ENCODE measurements at places on chromosomes 12 and 14.
A peak's percentile ranks its signal among the peaks of the same experiment; 100 is the strongest.

DNA sequence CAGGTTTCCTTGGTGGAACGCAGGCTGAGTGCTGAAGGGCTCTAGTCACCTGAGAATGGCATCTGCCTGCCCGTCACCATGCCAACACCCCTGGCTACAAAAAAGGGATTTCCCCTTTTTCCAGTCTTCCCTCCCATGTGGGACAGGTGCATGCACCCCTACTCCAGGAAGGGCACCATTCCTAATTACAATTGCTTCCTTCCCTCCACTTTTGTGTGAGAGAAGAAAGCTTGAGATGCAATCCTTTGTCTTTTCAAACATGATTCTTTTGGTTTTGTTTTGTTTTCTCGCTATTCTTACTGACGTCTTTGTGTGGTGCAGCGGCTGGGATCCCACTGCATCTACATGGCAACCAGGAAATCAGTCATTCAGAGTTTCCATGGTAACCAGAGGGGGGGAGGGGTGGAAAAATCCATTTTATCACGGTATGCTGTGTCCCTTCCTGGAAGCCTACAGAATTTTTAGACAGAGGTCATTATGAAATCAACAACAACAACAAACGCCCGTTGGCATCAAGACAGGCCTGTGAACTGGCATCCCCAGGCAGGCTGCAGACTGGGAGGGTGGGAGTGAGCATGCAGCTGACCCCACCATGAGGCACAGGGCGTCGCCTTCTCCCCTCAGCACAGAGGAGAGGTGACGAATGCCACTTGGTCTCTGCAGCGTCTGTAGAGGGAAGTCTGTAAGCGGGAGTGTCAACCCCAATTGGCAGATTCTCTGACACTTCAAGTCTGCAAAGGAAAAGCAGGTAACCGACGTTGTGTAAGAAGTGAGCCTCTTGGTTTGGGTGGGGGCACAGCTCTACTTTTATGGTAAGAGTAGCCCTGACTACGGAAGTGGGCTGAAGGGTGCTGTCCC, 13.6 kb upstream of the GNG2 start:
- DNase-seq = peak; percentile 96

- DNase-seq = no peak
Measured at GRCh38 chr14:65999865-66000264, 486.3 kb upstream of the CCDC196 start.

DNA sequence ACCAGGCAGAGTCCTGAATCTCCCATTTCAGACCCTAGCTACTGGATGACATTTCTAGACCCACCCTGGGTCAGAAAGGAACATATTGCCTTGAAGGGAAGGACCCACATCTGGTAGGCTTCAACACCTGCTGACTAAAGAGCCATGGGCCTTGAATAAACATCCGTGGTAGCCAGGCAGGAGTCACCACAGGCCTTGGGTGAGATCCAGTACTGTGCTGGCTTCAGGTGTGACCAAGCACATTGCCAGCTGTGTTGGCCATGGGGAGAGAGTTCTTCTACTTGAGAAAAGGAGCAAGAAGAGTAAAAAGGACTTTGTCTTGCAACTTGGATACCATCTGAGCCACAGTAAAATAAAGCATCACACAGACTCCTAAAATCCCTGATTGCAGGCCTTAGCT, 332.6 kb downstream of the SLC16A7 start:
- no peak for DNase-seq

DNA sequence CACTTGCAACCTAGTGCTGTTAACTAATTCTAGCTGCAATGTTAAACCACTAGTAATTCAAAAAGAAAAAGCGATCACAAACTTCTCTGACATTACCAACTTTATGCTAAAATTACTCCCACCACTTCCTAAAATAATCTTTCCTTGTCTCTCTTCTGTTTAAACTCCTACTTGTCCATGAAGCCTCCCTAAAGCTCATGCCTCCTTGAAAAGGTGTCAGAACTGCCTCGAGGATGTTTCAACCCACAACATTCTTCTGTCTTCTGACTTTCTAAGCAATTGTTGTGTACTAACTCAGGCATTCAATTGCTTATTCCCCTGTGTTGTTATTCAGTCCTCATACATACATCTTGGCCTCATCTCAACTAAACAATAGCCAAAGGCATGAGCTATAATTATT, 5.9 kb downstream of the GNPTAB start:
- DNase-seq = no peak

- DNase-seq = no peak
Measured at GRCh38 chr12:100128512-100128908, 14.2 kb downstream of the BLTP3B start.

DNA sequence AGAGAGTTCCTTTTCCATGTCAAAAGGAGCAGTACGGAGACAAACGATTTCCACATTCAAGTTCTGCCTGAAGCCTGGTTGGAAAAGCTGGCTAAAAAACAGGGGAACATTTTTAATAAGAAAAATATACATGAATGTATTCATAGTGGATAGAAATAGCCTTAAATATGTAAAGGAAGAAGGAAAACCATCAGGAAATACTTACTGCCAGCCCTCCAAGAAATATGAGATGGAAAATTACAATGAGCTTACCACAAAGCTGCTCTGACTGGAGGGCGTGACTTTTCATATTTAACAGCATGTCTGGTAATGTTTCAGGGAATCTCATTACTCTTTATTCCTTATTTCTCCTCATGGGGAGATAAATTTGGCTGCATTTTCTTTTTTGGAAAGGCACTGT, 75.9 kb upstream of the ZDHHC17 start:
- no peak for DNase-seq

DNA sequence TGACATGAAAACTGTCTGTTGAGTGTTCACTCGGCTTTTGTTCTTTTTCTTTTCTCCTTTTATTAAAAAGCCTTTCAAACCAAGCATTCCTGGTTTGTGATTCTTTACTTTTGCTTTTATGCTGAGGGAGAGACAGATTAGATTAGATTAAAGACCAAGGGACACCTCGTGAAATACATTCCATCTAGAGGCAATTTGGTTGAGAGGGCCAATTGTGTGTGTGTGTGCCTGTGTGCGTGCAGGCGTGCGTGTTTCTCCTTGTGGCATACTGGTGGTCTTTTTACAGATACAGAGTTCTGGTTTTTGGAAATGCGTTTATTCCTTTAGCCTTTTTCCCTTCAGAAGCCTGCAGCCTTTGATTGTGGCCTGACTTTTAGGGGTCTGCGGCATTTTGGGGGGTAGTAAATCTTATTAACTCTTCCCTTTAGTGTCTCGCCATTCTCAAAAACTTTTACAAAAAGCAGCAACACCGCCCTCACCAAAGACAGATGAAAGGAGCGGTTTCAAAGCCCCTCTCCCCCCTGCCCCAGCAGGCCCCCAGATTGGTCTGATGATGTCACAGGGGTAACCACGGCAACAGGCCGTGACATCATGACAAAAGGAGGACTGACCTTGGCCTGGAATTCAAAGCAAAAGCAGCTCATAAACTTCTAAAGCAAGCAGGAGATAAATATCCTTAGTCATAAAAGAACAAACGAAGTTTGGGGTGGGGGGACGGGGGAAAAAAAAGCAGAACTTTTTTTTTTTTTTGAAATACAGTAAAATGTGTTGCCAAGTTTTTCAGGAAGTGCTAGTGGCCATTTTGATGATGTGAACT, 84.1 kb upstream of the TBX3 start:
- DNase-seq = no peak

GRCh38 chr14:72753044-72753710, 140.7 kb downstream of the DPF3 start:
- DNase-seq = no peak

- no peak for DNase-seq
Measured at GRCh38 chr12:99278899-99279298, 368.7 kb upstream of the GARIN6 start.

DNA sequence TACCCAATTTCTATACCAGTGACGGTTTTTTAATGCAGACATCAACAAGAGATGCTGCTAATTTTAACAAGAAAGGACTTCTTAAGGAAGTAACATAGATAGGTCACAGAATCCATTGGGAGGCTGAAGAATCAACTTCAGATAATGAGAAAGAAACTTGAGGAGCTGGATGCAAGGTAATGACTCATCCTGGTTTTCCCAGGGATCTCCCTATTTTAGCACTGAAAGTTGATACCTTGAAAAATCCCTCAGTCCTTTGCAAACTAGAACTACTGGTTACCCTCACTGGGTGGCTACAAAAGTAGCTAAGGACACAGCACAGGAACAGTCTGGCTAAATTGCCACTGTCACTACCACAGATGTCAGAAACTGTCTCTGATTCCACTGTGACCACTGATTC, 561.9 kb downstream of the FLRT2 start:
- DNase-seq = no peak

GRCh38 chr12:132773077-132773955, 11.7 kb upstream of the ANKLE2 start:
- DNase-seq = no peak

DNA sequence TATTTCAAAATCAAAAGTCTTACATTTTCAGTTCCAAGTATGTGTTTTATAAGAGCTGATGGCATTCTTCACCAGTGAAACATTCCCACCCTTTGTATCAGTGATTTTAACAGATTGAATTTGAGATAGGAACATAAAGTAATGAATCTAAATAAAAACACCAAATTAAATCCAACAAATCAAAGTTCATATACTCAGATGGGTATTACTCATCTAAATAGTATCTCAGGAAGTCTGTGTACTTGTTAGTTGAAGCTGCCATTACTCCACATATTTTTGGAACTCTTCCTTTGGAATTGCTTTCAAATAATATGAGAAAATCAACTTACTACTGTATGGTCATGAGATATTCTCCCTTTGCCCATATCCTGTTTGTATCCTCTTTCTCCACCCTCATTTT, 89.1 kb downstream of the MIA2 start:
- no peak for DNase-seq
